ENCODE measurements at places on chromosomes 11 and 22.

- no peak for DNase-seq
Observed at GRCh38 chr11:71336176-71336995, 84.0 kb upstream of the SHANK2 start.

DNA sequence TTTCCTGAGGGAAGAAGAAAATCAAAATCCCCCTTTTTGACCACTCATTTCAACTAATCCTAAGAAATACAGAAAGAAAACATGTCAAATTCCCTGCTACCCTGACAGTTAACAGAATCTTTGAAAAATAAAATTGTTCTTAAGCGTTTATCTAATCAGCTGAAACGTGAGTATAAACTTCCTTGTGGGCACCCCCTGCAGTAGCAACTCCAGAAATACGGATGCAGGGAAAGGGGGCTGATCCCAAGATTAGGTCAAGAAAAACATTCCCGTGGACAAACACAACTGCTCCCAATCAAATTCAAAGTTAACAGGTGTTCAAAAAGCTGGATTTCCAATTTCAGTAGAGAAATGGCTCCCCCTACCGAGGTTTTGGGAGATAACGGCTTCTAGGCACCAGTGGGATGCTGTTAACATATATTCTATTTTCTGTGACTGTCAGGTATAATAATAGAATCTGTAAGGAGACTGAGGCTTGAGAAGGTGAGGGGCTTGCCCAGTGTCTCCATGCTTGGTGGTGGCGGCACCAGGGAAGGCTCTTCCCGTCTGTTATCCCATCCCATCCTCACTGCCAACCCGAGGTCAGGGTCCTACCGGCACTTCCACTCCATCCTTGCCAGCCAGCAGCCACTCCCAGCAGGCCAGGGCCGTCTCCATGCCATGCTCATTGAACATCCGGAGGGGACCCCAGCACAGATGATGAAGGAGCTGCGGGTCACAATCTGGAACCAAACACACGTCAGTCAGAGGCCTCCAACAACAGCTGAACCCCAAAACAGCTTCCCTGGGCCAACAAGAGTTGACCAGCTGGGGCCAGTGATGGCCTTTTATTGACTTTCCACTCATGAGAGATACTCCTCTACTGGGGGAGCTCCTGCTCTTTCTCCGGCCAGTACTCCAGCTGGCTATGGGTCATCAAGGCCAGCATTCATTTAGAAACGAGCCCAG lies 32.0 kb upstream of the SERPIND1 start:
- peak; percentile 8 for DNase-seq

DNA sequence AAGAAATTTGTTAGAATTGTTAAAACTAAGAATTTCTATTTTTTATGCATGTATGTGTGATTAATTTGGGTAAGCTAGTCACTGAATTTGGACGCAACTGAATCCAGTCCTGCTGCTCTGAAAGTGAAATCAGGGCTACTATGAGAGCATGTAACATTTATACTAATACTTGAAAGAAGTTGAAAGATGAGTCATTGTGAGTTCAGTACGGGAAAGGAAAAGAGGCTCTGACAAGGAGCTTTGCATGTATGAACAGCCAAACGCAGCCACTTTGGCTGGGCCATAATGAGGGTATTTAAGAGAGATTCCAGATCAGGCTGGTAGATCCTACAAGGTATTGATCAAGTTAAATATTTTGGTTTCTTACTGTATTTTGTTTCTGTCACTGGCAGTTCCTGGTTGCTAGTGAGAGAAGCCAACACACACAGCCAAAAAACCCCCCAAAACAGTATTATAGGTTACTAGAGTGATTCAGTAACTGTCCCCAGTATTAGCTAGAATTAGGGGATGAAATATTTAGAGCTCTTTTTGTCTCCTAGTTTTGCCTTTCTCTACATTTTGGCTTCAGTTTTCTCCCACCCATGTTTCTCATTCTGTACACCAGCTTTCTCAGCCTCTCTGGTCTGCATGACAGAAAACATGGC lies 14.1 kb downstream of the AASDHPPT start:
- no peak for DNase-seq

GRCh38 chr11:104661471-104661870 lies 236.8 kb downstream of the CASP12 start:
- DNase-seq = no peak

- no peak for DNase-seq
Observed at GRCh38 chr11:96456111-96456510, 66.3 kb downstream of the JRKL start.

DNA sequence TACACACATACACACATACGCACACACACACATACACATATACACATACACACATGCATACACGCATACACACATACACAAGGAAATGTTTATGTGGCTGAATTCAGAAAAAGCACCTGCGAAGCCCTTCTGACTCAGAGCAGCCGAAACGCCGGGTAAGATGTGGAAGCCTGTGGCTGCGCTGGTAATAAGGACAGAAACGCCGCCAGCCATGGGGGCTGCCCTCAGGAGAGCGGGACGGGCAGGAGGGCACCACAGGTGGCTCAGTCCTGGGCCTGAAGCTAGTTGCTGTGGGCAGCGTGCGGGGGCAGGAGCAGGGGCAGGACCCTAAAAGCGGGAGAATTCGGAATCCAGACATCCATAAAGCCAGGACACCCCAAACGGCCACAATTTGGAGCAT lies 378.3 kb downstream of the BRD1 start:
- DNase-seq = no peak

DNA sequence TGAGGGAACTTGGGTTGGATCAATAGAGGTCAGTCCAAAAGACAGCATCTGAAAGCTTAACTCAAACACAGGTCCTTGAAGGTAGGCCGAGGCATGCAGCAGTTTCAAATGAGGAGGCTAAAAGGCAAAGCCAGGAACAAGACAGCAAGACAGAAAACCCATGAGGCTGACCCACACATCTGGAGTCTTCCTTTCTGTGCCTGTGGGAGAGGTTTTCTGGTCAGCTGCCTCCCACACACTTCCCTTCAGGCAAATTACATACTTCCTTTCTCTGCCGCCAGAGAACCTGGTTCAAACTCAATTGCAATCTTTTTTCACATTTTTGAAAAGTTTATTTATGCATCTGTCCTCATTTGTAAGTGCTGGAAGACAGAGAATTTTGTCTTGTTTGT lies 29.8 kb upstream of the CRTAM start:
- no peak for DNase-seq

DNA sequence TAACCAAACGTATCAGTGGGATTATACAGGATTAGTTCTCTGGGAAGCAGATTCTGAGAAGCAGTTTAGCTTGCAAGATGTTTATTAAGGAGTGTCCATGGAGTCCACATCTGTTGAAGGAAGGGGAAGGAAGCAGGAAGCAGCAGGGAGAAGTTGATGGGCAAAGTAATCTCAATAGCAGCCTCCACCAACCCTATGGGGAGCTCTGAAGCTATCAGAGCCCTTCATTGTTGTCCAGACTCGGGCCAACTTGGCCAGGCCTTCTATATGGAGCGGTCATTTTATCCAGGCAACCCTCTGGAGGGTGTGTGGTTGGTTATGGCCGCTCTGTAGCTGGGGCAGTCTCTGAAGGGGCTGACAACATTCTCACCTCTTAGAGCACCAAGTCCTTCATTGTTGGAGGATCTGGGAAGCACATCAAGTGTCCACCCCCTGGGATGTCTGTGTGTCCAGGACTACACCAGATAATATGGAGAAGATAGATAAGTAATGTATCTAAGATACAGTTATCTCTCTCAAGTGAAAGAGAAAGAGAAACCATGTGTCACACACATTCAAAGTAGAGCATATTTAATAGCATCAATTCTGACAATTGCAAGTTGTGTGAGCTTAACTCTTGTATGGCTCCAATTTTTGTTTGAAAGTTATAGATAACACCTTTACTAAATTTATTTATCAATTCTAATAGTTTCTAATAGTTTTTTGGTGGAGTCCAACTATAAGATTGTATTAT lies 101.7 kb upstream of the TRIM77 start:
- DNase-seq = no peak

DNA sequence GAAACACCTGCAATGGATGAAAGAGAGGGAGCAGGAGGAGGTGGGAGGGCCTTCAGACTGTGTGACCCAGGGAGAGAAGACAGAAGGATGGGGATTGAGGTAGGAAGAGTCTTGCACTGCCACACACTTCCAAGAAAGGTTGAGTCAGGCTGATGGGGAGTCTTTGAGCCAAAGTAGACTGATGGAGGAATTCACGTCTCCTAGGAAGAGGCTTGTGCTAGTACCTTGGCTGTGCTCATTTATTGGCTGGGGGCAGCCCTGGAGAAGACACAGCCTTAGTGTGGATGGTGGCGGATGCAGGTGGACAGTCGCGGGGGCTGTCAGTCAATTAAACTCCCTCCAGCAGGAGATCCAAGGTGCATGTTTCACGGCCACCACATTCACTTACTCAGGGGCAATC lies 16.2 kb upstream of the ACCSL start:
- no peak for DNase-seq

DNA sequence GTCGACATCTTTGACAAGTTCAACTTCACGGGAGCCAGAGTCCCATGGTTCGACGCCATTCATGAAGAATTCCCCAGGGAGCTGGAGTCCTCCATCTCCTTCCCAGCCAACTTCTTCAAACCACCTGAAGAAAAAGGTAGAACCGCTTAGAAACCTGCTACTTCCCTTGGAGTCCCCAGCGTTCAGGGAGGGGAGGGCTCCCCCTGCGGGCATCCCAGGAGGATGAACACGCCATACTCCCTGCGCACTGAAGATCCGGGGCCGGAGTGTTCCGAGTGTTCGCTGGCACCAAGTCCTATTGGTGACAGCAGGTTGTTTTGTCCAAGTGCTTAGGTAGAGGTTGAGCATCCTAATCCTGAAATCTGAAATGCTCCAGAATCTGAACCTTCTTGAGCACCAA lies 51.7 kb upstream of the PRODH start:
- DNase-seq = no peak

DNA sequence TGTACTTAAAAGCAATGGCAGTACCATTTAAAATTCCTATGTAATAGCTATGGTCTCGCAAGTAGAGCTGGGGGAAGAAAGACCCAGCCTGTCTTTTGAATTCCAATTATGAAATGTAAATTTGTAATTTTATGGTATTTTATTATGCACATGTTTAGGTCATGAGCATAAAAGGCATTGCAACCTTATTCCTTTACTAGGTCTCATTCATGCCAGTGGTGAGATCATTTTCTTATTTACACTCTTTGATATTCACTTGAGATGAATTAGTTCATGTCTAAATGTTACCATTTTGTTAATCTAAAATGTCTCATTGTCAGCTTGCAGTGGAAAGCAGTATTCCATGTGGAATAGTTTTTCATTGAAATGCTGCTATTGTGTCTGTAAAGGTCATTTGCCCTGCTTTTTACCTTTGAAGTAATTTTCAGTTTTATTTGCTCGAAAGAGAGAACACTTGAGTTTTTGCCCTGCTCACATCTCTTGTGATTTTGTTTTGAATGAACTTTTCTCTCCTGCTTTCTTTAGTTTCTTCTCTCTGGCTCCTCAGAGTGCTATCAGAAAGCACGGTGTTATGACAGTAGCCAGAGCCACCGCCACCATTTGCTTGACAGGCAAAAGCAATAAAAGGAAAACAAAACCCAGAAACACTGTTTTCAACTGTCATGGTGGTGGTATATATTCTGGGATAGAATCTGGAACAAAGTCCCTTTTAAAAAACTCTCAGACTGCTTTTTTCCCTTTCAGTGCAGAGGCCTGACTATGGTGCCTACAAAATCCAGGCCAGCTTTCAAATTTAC lies 37.2 kb upstream of the RAG2 start:
- DNase-seq = no peak

GRCh38 chr11:125129316-125129993 lies 18.0 kb upstream of the TMEM218 start:
- DNase-seq = no peak

- DNase-seq = no peak
Observed at GRCh38 chr22:43228330-43228729, 41.4 kb upstream of the TTLL12 start.

DNA sequence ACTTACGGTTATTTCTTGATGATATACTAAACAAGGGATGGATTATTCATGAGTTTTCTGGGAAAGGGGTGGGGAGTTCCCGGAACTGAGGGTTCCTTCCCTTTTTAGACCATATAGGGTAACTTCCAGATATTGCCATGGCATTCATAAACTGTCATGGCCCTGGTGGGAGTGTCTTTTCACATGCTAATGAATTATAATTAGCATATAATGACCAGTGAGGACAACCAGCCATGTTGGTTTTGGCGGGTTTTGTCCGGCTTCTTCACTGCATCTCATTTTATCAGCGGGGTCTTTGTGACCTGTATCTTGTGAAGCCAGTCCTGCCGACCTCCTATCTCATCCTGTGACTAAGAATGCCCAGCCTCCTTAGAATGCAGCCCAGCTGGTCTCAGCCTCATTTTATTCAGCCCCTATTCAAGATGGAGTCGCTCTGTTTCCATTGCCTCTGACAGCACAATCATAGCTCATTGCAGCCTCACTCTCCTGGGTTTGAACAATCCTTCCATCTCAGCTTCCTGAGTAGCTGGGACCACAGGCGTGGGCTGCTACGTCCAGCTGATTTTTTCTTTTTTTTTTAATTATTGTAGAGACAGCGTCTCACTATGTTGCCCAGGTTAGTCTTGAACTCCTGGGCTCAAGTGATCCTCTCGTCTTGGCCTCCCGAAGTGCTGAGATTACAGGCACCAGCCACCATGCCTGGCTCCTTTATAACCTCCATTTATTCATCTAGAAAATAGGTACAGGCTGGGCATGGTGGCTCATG lies 52.6 kb upstream of the EMID1 start:
- DNase-seq = no peak

DNA sequence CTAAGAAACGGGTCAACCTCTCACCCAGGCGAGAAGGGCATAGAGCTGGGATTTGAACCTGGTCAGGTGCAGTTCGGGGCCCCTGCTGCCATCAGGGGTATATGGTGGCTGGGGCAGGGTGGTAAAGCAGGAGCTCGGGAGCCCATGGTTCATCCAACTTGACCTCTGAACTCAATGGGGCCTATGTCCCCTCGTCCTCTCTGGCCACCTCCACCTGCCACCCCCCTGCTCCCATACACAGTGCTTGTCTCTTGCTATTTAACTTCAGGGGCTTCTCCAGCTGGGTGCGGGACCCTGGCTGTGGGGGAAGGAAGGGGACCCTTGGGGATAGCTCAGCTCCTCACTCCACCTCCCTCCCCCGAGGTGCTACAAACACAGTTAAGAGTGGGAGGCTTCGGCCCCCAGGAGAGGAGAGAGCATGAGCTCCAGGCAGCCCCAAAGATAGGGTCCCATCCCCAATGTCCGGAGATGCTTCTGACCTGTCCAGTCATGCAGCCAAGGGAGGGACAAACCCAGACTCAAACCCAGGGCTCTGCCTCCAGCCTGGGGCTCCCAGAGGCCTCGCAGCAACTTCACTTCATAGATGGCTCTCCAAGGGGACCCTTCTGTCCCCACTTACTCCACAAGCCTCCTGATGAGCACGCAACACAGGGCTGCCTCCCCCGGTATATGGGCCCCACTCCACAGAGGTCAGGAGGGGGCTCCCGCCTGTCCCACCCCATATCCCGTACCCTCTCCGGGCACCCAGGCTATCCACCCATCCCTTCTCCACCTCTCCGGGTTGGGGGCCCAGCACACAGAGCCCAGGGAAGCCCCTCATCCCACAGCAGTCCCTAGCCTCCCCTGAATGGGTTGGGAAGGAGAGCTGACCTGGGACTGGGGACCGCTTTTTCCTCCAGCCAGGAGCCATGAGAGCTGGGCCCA lies 712 bp downstream of the IL2RB start:
- DNase-seq = no peak

All from activated effector memory CD4-positive, alpha-beta T cell treated with Interleukin-2 at 50 U/mL for 16 hours (primary cell).